ENCODE measurements at places on chromosomes 5 and 9. TPM values are rescaled to one million over a fixed set of nuclear protein-coding genes. Genes with fewer than 3 reads are reported as not detected.

STPG3 gene
- not detected for total RNA-seq

SYK gene
- total RNA-seq: 6.1 TPM

ZBTB26 gene
- total RNA-seq: 2.2 TPM

PCDHB3 gene
- 0.03 TPM for total RNA-seq

DIRAS2 gene
- total RNA-seq: not detected

SPATA31D4 gene
- not detected for total RNA-seq

DBH gene
- total RNA-seq: not detected

JAKMIP2 gene
- not detected for total RNA-seq

CFAP90 gene
- total RNA-seq: not detected

DNAI1 gene
- total RNA-seq: not detected

HRCT1 gene
- total RNA-seq: 0.34 TPM

IL33 gene
- 0.67 TPM for total RNA-seq

PIP5K1B gene
- 0.04 TPM for total RNA-seq

PCDHA11 gene
- not detected for total RNA-seq

PRR16 gene
- not detected for total RNA-seq

C5orf63 gene
- 4.2 TPM for total RNA-seq

GNA14 gene
- total RNA-seq: not detected

NRG2 gene
- total RNA-seq: 0.42 TPM

SPEF2 gene
- total RNA-seq: 1.8 TPM

SPATA31D1 gene
- not detected for total RNA-seq

EGFL7 gene
- 14.7 TPM for total RNA-seq

TLX3 gene
- total RNA-seq: not detected

MYO10 gene
- 62.5 TPM for total RNA-seq

PRXL2C gene
- 12.8 TPM for total RNA-seq

IFNA6 gene
- total RNA-seq: not detected

SLC6A18 gene
- not detected for total RNA-seq

LMAN2 gene
- total RNA-seq: 148 TPM

COL23A1 gene
- total RNA-seq: 0.04 TPM

ZFP2 gene
- 0.24 TPM for total RNA-seq

LRSAM1 gene
- 9.8 TPM for total RNA-seq

C9orf153 gene
- total RNA-seq: 0.28 TPM

MARCOL gene
- total RNA-seq: not detected

PRRT1B gene
- not detected for total RNA-seq

TMOD1 gene
- not detected for total RNA-seq

TCERG1 gene
- 68.1 TPM for total RNA-seq

SAXO1 gene
- not detected for total RNA-seq

TIMD4 gene
- not detected for total RNA-seq

SPINK7 gene
- not detected for total RNA-seq

CEL gene
- total RNA-seq: 0.34 TPM

EIF4EBP3 gene
- 2.5 TPM for total RNA-seq

TEK gene
- 0.10 TPM for total RNA-seq
